Right renal pelvis (tissue), 4 donors: ENCODE measurements at places on chromosomes 5 and 9. TPM values are rescaled to one million over a fixed set of nuclear protein-coding genes. Genes with fewer than 3 reads are reported as not detected.

Gene NR6A1
- polyA plus RNA-seq = 0.87 TPM

Gene SOX30
- 0.48 TPM for polyA plus RNA-seq

Gene FBXL7
- polyA plus RNA-seq = 30.1 TPM

Gene TLR4
- polyA plus RNA-seq = 12.7 TPM

Gene GSN
- polyA plus RNA-seq = 144 TPM

Gene PCDHGC4
- 3.4 TPM for polyA plus RNA-seq

Gene HSD17B3
- 0.82 TPM for polyA plus RNA-seq

Gene ANKRD31
- polyA plus RNA-seq = 0.48 TPM

Gene LHX3
- not detected for polyA plus RNA-seq

DNA sequence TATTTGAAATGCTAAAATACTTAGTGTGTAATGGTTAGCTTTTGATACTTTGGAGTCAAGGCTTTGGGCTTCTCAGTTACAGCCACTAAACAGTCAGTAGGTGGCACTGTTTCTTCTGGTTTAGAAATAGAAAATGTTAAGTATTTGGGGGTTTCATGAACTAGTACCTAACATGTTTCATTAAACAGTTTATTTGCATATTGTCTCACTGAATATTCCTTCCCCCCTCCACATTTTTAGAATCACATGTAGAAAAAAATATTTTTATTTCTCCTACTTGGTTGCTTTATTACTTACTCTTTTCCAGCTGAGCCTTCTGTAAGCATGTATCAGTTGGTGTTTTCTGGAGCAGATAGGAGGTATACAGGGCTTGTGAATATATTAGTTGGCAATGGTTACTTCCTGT lies 48.0 kb downstream of the IPO11 start:
- DNase-seq = peak; percentile 23

DNA sequence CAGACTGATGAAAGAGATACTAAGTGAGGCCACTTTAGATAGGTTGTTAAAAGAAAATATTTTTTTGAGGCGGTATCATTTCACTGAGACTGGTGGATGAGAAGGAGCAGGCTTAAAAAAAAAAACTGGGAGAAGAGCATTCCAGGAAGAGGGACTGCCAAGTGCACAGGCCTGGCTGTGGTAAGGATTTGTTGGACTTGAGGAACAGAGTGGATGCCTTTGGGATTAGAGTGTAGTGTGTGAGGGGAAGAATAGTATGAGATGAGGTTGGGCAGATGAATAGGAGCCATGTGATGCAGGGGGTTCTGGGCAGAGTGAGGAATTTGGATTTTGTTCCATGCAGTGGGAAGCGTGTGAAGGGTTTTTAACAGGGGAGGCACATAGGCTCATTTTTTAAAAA lies 57.9 kb downstream of the PBX3 start:
- no peak for DNase-seq

- no peak for DNase-seq
Measured at GRCh38 chr5:78534148-78534904, 114.2 kb downstream of the LHFPL2 start.

- DNase-seq = no peak
Measured at GRCh38 chr5:17037751-17038150, 101.7 kb upstream of the MYO10 start.

GRCh38 chr9:7097785-7098752 lies 340.3 kb downstream of the KDM4C start:
- DNase-seq = no peak

- no peak for DNase-seq
Measured at GRCh38 chr5:14453481-14453880, 128.1 kb upstream of the OTULINL start.

DNA sequence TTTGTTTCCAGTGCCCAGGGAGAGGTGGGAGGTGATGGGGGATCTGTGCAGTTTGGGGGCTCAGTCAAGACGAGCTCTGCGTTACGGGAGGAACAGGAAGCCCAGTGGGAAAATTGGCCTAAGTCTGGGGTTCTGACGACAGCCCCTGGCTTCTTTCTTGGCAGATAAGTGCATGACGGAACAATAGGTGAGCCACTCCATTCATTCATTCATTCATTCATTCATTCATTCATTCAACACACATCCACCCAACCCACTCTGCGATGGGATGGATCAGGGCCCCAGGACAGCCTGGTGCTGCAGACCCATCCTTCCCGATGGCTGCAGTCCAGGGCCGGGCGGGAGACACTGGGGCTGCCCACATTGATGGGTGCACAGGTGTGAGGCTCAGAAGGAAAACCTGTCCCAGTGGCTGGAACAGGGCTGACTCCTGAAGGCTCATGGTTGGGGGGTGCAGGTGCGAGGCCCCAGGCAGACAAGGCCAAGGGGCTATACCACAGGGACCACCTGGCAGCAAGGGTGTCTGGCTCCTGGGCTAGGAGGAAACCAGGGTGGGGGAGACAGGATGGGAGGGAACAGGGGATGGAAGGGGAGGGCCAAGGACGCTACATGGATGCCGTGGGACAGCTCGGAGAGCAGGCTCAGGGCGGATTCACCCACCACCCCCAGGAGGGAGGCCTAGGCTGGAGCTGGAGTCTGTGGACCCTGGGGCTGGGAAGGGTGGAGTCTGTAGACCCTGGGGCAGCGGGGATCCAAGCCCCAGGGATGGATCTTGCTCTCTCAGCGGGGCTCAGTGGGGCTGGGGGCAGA lies 1.9 kb upstream of the LCNL1 start:
- no peak for DNase-seq

- DNase-seq = no peak
Measured at GRCh38 chr5:142819292-142819691, 49.1 kb downstream of the ARHGAP26 start.

- peak; percentile 53 for DNase-seq
Measured at GRCh38 chr5:53934151-53934820, 373.8 kb downstream of the NDUFS4 start.

GRCh38 chr9:114347675-114348074 lies 18.0 kb downstream of the ORM2 start:
- DNase-seq = no peak

DNA sequence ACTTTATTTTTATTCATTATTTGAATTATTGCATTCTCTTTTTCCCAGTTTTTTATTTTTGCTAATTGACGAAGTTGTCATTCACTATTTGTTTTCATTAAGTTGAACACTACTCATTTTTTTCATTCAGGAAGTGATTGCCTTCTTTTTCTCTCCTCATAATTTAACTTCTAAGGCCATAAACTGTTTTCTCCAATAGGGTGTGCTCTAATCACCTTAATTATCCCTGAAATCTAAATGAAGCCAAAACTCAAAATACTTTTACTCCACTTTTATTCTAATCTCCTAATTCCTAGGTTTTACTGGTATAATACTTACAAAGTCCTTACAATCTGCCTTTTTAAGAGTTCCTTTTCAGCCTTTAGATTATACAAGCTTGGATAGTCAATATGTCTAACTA lies 2.9 kb upstream of the OR13C2 start:
- DNase-seq = no peak

DNA sequence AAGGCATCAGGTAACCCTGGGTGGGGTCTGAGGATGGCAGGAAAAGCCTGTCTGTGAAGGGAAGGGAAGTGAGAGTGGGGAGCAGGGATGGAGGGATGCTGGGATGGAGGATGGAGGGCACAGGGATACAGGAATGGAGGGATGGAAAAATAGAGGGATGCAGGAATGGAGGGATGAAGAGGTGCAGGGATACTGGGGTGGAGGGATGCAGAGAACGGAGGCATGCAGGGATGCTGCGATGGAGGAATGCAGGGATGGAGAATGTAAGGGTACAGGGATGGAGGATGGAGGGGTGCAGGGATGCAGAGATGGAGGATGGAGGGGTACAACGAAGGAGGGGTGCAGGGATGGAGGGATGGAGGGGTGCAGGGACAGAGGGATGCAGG lies 9.1 kb downstream of the PTGES2 start:
- DNase-seq = no peak

DNA sequence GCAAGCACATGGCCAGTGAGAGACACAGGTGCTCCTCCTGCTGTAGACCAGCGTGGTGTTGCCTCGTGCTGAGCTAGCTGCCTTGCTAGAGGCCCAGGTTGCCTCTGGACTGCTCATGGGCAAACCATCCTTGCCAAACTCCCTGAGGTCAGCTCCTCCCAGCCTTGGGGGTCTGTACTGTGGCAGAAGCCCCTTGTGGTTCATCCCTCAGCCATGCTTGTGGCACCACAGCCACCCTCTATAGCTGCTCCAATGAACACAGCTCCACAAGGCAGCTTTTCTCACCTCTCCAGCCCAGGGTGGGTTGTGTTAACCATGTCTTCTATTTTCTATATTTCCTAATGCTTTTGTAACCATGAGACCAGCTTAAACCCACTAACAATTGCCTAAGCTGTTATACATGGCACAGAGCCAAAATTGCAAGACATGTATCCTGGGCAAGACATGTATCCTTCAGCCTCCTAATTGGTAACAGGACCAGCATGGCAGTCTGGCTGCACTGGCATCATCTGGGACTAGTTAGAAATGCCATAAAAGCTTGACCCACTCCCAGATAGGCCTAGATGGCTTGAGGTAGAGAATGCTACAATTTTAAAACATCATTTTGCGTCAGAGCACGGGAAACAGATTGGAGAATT lies 183.1 kb upstream of the S1PR3 start:
- DNase-seq = no peak

- DNase-seq = no peak
Measured at GRCh38 chr9:26308328-26308727, 584.3 kb downstream of the CAAP1 start.

DNA sequence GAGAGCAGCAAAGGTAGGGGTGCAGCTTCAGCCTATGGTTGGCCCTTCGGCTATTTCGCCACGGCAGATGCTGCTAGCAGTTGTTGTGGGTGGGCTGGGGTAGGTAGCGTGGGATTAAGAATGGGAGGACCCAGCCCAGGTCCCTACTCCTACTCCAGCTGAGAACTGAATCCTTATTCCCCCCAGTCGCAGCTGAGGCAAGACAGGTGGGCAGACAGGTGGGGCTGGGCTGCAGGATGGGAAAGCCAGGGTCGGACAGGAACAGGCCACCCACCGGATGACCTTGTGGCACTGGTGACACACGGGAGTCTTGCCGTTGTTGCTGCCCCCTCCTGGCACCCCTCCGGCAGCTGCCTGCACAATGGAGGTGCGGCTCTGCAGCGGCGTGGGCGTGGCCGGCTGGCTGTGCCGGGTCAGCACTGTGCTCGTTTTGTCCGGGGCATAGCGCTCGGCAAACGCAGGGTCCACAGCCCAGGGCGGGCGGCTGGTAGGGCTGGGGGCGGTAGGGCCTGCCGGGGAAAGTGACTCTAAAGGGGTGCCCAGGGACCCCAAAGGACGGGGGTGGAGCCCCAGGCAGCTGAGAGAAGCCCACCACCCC lies 8.2 kb downstream of the PDLIM7 start:
- no peak for DNase-seq

GRCh38 chr5:132258102-132259068 lies 889 bp downstream of the PDLIM4 start:
- no peak for DNase-seq

- no peak for DNase-seq
Measured at GRCh38 chr5:36462295-36463021, 143.9 kb upstream of the SLC1A3 start.

GRCh38 chr5:109453251-109453650 lies 43.5 kb upstream of the PJA2 start:
- no peak for DNase-seq

DNA sequence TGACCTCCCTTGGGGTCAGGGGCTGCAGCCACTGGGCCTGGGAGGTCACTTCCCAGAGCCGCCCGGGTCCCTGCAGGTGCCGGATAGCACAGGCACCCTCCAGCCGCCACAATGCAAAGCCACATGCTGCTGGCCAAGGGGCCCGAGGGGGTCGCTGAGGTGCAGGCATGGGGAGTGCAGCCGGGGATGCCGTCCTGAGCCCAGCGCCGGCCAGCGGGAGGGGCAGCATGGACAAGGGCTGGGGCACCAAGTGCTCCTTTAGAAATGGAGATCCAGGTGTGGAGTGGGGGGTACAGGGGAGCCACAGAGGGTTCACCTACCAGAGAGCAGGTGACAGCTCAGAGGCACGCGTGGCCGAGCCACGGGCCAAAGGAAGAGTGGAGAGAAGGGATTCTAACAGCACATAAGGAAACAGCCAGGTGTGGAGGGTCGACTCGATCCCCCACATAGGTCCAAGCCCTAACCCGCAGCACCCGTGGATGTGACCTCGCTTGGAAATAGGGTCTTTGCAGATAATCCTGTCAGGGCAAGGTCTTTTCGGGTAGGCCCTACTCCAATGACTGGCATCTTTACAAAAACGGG lies 24.7 kb downstream of the ZDHHC11B start:
- no peak for DNase-seq
